ENCODE measurements at places on chromosomes 4 and X. TPM values are rescaled to one million over a fixed set of nuclear protein-coding genes. Genes with fewer than 3 reads are reported as not detected.

The AVPR2 gene
- 4.6 TPM for total RNA-seq

The MAGEA2B gene
- total RNA-seq, result not detected

The NAP1L3 gene
- 15.7 TPM for total RNA-seq

The ITIH6 gene
- total RNA-seq, result not detected

DNA sequence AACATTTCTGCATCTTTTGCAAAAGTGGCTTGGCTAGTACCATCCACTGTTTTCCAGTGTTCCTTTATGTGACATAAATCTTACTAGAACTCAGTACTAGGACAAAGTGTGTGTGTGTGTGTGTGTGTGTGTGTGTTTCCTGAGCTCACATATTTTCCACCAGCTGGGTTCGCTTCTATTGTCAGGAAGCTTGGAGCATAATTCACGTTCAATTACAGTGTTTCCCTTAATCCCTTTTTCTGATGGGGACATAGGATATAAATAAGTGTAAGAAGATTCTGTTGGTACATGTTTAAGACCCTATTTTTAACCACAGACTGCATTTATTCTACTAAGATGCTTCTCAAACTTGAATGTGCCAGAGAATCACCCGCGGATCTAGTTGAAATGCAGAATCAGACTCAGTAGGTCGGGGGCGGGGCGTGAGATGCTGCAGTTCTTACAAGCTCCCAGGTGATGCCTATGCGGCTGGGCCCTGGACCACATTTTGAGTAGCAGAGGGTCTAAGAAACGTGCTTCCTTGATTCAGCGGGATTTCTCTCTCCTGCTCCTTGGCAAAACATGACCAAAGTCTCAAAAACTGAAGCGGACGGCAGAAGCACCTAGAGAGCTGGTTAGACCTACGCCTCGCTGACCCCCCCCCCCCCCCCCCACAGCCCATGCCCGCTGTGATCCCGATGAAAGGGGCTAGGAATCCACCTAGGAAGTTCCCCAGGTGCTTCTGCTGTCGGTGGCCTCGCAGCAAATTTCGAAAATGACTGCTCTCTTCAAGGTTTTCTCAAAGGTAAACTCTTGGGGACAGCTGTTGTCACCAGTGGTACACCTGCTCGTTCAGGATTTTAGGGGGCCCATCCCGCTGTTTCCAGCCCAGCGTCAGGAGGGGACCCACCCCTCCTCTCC lies 797 bp downstream of the CD99L2 start:
- H3K27me3 ChIP-seq, result no peaks in the 10 kb centered on the region
- DNase-seq, result peak; percentile 59
- H3K4me3 ChIP-seq, result peak overlapping the region; percentile 86
- no peaks in the 10 kb centered on the region for H3K4me1 ChIP-seq

GRCh38 chrX:14738643-14739042 lies 134.2 kb downstream of the FANCB start:
- H3K36me3 ChIP-seq, result no peaks in the 10 kb centered on the region
- no peak overlapping the region for H3K4me3 ChIP-seq
- no peaks in the 10 kb centered on the region for H3K27me3 ChIP-seq
- H3K4me1 ChIP-seq, result no peaks in the 10 kb centered on the region

GRCh38 chrX:132576939-132577338 lies 88.1 kb upstream of the MBNL3 start:
- no peaks in the 10 kb centered on the region for H3K4me1 ChIP-seq
- H3K36me3 ChIP-seq, result no peaks in the 10 kb centered on the region
- H3K27ac ChIP-seq, result no peak overlapping the region
- H3K27me3 ChIP-seq, result no peaks in the 10 kb centered on the region

DNA sequence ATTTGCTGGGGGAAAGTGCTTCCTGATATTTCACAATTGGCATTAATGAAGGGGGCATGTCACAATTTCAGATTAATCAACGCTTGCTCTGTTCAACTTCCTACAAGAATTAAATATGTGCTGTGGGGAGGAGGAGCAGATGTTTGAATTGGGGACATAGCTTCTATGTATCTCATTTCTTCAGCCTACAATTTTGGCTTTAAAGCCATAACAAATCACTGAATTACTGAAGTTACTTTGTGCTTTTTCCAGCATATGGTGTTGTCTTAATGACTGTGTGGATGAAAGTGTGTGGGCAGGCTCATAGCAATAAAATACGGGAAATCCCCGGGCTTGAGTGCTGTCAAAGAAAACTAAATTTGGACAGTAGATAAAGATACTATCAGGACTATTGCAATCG lies 813 bp downstream of the TLR7 start:
- peaks cover 1% of the 10 kb centered on the region for H3K27me3 ChIP-seq
- no peak overlapping the region for H3K27ac ChIP-seq
- H3K4me1 ChIP-seq, result no peaks in the 10 kb centered on the region

Data from aorta (tissue), 5 donors.